ENCODE measurements at places on chromosomes 4 and X.

DNA sequence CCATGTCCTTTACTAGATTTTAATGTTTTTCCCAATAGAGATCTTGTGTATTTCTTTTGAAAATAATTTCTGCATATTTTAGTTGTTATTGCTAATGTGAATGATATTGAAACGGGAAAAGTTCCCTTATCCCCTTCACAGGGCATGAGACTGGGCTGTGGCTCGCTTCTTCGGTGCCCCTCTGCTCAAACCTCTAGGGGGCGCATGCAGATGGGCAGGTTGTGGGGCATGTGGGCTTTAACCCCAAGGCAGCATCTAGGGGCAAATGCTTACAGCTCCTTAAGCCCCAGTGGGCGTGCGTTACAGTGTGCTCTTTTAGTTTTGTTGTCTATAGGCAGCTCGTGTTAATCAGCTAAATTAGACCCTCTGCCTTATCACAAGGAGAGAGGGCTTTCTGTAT lies 194.7 kb downstream of the OPHN1 start:
- H3K27ac ChIP-seq: no peak overlapping the region
- no peak overlapping the region for H3K4me3 ChIP-seq
- DNase-seq: no peak
- no peaks in the 10 kb centered on the region for H3K36me3 ChIP-seq
- H3K4me1 ChIP-seq: no peaks in the 10 kb centered on the region
- no peaks in the 10 kb centered on the region for H3K27me3 ChIP-seq

GRCh38 chr4:169052594-169052945 lies 42.5 kb upstream of the CBR4 start:
- H3K4me1 ChIP-seq: no peaks in the 10 kb centered on the region
- H3K36me3 ChIP-seq: no peaks in the 10 kb centered on the region
- H3K27me3 ChIP-seq: peaks cover 39% of the 10 kb centered on the region
- DNase-seq: no peak
- no peak overlapping the region for H3K27ac ChIP-seq

DNA sequence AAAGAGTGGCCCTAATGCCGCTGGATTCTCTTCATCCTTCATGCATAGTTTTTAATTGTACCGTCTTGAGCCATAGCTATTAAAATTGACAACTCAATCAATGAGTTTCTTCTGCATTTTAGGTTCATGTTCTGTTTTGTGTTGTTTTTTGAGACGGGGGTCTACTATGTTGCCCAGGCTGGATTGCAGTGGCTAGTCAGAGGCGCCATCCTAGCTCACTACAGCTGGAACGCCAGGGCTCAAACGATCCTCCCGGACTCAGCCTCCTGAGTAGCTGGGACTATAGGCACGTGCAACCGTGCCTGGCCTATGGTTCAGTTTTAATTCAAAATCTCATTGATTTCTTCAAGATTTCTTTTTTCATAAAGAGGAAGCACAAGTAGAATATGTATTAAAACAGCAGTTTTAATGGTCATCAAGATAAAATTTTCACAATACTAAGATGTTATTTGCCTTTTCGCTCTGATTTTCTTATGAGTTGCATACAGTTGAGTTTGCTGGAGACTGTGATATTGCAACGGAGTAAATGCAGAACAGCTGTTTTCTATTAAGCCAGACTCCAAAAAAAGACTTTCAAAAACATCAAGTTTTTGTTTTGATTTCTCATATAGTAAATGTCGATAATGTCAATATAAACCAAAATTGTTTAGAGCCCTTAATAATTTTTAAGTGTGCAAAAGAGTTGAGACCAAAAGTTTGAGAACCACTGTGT lies 1.1 kb upstream of the STX18 start:
- no peak for DNase-seq
- no peaks in the 10 kb centered on the region for H3K27me3 ChIP-seq
- peaks cover 5% of the 10 kb centered on the region for H3K36me3 ChIP-seq
- H3K4me1 ChIP-seq: peaks cover 50% of the 10 kb centered on the region
- H3K4me3 ChIP-seq: peak overlapping the region; percentile 98

DNA sequence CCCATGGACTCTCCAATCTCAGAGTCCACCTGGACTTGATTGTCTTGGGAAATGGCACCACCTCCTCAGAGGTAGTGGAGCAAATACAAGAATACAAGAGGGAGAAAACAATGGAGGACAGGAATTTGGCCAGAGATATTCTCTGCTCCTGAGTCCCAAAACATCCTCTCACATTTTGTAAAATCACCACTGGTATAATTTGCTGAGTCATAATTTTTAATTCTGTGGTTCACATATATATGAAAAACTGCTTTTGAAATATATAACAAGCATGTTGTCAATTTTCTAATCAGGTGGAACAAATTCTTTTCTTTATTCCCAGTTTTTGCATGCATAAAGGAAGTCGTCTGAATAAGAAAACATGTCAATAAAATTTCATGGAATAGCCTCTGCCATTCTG lies 356.1 kb downstream of the AFF2 start:
- no peaks in the 10 kb centered on the region for H3K4me1 ChIP-seq
- H3K27me3 ChIP-seq: no peaks in the 10 kb centered on the region
- no peak for DNase-seq
- H3K4me3 ChIP-seq: no peak overlapping the region

GRCh38 chrX:68912113-68912512 lies 83.3 kb downstream of the EFNB1 start:
- H3K4me3 ChIP-seq: no peak overlapping the region
- H3K36me3 ChIP-seq: no peaks in the 10 kb centered on the region
- H3K4me1 ChIP-seq: no peaks in the 10 kb centered on the region
- peaks cover 11% of the 10 kb centered on the region for H3K27me3 ChIP-seq
- DNase-seq: no peak

DNA sequence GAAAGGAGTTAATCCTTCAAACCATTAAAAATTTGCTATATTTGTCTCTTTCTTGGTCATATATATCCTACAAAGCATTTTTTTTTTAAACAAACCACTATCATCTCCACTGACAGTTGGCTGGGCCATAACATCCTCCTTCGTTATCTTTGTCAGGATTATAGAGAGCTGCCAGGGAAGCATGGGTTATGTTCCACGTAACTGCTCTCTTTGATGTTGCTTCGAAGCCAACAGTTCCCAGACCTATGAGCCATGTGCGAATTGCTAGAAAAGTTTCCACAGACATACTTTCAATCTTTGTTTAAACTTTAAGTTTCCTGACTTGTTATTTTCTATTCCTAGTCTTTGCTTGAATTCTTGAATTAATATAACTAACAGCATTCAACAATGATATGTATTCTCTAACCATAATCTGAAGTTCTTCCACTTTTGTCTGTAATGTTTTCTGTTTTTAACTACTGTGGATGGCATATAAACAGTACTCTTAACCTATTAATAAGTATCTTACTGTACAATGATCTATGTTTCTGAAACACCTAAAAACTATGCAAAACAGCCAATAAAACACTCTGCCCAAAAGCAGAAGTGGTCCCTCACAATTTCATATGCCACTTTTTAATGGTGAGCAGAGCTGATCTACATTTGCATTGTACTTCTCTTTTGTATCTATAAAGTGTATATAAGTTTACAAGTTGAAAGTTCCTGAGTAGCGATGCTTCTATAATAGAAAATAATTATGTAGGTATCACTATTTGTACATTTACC lies 37.9 kb downstream of the EREG start:
- H3K4me3 ChIP-seq: no peak overlapping the region
- no peak overlapping the region for H3K27ac ChIP-seq
- peaks cover 4% of the 10 kb centered on the region for H3K4me1 ChIP-seq
- H3K27me3 ChIP-seq: peaks cover 12% of the 10 kb centered on the region
- peaks cover 4% of the 10 kb centered on the region for H3K36me3 ChIP-seq
- DNase-seq: no peak

DNA sequence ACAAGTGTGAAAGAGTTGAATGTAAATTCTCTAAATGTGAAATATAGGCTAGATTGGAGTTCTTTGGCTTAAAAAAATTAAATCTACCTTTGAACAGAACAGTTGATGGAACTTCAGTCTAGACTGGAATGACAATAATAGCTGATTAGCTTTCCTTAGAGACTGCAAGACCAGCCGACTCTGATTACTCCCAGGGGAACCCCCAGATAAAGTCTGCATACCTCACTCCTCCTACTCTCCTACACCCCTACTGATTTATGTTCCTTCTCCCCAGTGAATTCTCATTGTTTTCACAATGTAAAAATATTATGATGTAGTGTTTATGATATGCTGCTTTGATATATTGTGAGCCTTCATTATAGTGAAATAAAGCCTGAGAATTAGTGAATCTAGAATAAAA lies 241.3 kb downstream of the CFAP299 start:
- peaks cover 3% of the 10 kb centered on the region for H3K36me3 ChIP-seq
- DNase-seq: no peak
- H3K27me3 ChIP-seq: no peaks in the 10 kb centered on the region
